Aorta (tissue), 5 donors: ENCODE measurements at places on chromosomes 12 and 14. TPM values are rescaled to one million over a fixed set of nuclear protein-coding genes. Genes with fewer than 3 reads are reported as not detected.

Gene GALNT9
- total RNA-seq, result 0.84 TPM

- no peaks in the 10 kb centered on the region for H3K27me3 ChIP-seq
- peak; percentile 71 for DNase-seq
- H3K4me3 ChIP-seq, result peak overlapping the region; percentile 27
- H3K36me3 ChIP-seq, result no peaks in the 10 kb centered on the region
- no peak overlapping the region for H3K27ac ChIP-seq
These were observed 7.2 kb upstream of the ANKRD9 start for GRCh38 chr14:102516531-102517391.

GRCh38 chr14:100296106-100296651, 10.1 kb downstream of the SLC25A29 start:
- H3K4me3 ChIP-seq, result no peak overlapping the region
- H3K27ac ChIP-seq, result no peak overlapping the region
- no peaks in the 10 kb centered on the region for H3K36me3 ChIP-seq
- DNase-seq, result peak; percentile 27
- H3K27me3 ChIP-seq, result no peaks in the 10 kb centered on the region

GRCh38 chr14:78253986-78254385, 83.8 kb downstream of the NRXN3 start:
- DNase-seq, result no peak
- no peak overlapping the region for H3K4me3 ChIP-seq
- H3K36me3 ChIP-seq, result no peaks in the 10 kb centered on the region
- no peaks in the 10 kb centered on the region for H3K27me3 ChIP-seq

DNA sequence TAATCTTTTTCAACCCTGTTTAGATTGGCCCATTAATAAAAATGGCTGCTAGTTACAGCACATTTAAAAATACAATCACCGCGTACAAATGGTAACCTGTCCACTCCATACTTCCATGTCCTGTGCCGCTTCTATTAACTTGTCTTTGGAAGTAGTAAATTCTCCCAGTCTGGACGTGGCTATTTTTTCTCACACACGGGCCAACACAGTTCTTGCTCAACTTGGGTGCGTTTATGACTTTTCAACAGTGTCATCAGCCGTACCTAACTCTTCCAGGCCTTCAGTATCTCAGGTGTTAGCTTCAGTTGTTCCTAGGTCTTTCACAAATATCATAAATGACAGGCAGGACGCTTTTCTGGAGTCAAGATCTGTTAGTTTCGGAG, 475 bp upstream of the PCNX1 start:
- peak overlapping the region; percentile 36 for H3K4me3 ChIP-seq
- peaks cover 10% of the 10 kb centered on the region for H3K4me1 ChIP-seq
- H3K36me3 ChIP-seq, result no peaks in the 10 kb centered on the region

DNA sequence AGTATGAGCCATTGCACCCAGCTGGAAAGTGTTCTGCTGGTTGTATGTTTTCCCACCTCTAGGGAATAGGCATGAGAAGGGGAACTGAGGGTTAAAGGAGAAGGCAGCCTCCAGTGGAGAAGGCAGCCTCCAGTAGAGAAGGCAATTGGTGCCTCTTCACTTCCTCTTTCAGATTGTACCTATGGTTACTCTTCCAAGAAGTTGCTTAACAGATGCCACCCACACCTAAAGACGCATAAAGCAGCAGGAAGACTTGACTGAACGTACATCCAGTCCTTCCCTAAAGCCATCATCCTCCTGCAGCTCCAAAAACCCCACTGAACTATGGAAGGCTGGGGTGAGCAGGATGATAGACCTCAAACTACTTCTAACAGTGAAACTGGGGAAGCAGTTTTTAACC, 13.1 kb downstream of the DPF3 start:
- no peaks in the 10 kb centered on the region for H3K4me1 ChIP-seq
- H3K4me3 ChIP-seq, result no peak overlapping the region
- H3K36me3 ChIP-seq, result no peaks in the 10 kb centered on the region
- no peak for DNase-seq
- H3K27ac ChIP-seq, result no peak overlapping the region
- no peaks in the 10 kb centered on the region for H3K27me3 ChIP-seq

DNA sequence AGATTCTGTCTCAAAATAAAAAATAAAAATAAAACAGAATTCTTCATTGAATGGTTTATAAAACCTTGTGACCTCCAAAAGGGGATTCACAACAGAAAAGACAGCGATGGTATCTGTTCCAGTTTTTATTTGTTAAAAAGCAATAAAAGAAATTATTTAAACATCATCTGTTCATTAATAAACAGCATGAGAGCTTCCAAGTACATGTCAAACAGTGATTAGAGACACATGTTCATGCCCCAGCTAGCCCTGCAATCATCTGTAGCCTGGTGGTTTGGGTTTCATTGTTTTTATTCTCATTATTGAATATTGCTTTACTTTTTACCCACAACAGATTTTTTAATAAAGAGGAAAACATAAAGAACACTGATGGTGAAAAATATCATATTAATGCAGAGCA, 173.3 kb downstream of the ANO2 start:
- no peaks in the 10 kb centered on the region for H3K27me3 ChIP-seq
- no peaks in the 10 kb centered on the region for H3K4me1 ChIP-seq
- DNase-seq, result no peak
- no peak overlapping the region for H3K27ac ChIP-seq
- no peak overlapping the region for H3K4me3 ChIP-seq

Gene ZNF839
- 13.1 TPM for total RNA-seq

Gene GLI1
- total RNA-seq, result 2.4 TPM

DNA sequence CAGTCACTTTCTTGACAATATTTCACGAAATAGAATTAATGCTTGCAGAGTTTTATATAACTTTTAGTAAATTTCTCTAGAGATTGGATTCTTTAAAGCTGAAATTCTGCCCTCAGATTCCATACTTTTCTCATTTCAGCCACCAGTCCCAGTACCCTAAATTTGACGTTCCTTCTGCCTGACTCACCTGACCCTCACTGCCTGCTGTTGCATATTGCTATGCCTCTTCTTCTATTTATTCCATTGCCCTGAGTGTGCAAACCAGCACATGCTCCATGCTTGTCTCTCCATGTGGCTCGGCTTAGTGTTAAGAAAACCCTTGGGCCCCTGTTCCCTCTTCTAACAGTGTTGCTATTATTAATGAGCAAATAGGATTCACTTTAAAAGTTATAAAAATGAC, 533.3 kb downstream of the LRFN5 start:
- H3K4me1 ChIP-seq, result no peaks in the 10 kb centered on the region
- no peak for DNase-seq
- no peaks in the 10 kb centered on the region for H3K27me3 ChIP-seq
- H3K27ac ChIP-seq, result no peak overlapping the region

Gene HHIPL1
- 2.5 TPM for total RNA-seq

DNA sequence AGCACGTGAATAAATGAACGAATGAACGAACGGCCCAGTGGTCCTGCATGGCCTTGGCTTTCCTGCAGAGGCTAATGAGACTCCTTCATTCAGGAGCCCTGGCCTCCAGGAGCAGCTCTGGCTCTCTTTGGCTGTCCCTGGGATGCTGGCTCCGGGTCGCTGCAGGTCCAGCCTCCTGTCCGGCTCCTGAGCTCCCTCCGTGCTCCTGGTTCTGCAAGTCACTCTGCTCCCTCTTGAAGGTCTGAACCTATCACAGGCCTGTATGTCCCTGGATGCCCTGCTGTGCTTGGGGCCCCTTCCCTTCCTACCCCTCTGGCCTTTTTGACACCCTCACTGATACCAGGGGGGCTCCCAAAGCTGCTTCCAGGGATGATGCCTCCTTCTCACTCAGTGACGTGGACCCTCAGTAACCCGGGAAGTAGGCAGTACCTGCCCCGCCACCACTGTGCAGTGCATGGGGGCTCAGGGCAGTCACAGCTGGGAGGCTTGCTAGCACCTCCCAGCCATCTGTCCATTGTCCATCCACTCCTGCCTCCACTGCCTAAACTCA, 133.7 kb upstream of the C14orf180 start:
- no peak overlapping the region for H3K4me3 ChIP-seq
- no peaks in the 10 kb centered on the region for H3K4me1 ChIP-seq
- H3K36me3 ChIP-seq, result no peaks in the 10 kb centered on the region
- peaks cover 3% of the 10 kb centered on the region for H3K27me3 ChIP-seq

Gene CYP27B1
- total RNA-seq, result 1.5 TPM

- H3K4me1 ChIP-seq, result no peaks in the 10 kb centered on the region
- no peak overlapping the region for H3K27ac ChIP-seq
- no peak overlapping the region for H3K4me3 ChIP-seq
- H3K27me3 ChIP-seq, result no peaks in the 10 kb centered on the region
- no peaks in the 10 kb centered on the region for H3K36me3 ChIP-seq
- DNase-seq, result no peak
These were observed 112.3 kb downstream of the TTC6 start for GRCh38 chr14:37707716-37708115.

DNA sequence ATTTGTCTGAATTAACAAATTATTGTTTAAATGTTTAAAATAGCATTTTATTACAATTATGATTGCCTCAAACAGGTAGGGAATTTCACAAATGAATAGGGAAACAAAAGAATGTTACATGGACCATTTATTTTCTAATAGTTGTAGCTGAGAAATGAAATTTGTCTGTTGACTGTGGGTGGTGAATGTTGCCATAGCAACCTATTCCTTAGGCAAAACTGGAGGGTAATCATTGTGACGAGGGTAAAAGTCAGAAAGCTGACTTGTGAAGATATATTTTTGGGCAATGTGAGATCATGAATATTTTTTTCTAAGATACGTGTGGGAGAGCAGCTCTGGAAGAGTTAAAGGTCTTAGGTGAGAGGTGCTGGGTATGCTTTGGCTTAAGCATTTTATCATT, 24.2 kb upstream of the CLEC14A start:
- no peaks in the 10 kb centered on the region for H3K36me3 ChIP-seq
- H3K4me1 ChIP-seq, result no peaks in the 10 kb centered on the region
- no peak for DNase-seq
- no peaks in the 10 kb centered on the region for H3K27me3 ChIP-seq

Gene DDN
- not detected for total RNA-seq

Gene ZNF605
- 13.7 TPM for total RNA-seq

GRCh38 chr12:80700327-80700726, 7.1 kb upstream of the MYF6 start:
- no peaks in the 10 kb centered on the region for H3K36me3 ChIP-seq
- no peaks in the 10 kb centered on the region for H3K27me3 ChIP-seq
- no peak for DNase-seq
- H3K4me3 ChIP-seq, result no peak overlapping the region
- no peak overlapping the region for H3K27ac ChIP-seq

- no peaks in the 10 kb centered on the region for H3K36me3 ChIP-seq
- H3K4me3 ChIP-seq, result no peak overlapping the region
- peak; percentile 91 for DNase-seq
- H3K27ac ChIP-seq, result peak overlapping the region; percentile 58
- no peaks in the 10 kb centered on the region for H3K27me3 ChIP-seq
These were observed 30.7 kb downstream of the P2RX4 start for GRCh38 chr12:121240484-121241101.

Gene HSPB8
- 381 TPM for total RNA-seq

GRCh38 chr14:49105512-49105911, 480.7 kb downstream of the RPS29 start:
- no peaks in the 10 kb centered on the region for H3K27me3 ChIP-seq
- H3K4me3 ChIP-seq, result no peak overlapping the region
- no peaks in the 10 kb centered on the region for H3K36me3 ChIP-seq
- no peak overlapping the region for H3K27ac ChIP-seq
- no peaks in the 10 kb centered on the region for H3K4me1 ChIP-seq

- H3K36me3 ChIP-seq, result no peaks in the 10 kb centered on the region
- H3K27me3 ChIP-seq, result no peaks in the 10 kb centered on the region
- H3K27ac ChIP-seq, result no peak overlapping the region
- DNase-seq, result no peak
- no peak overlapping the region for H3K4me3 ChIP-seq
- H3K4me1 ChIP-seq, result no peaks in the 10 kb centered on the region
These were observed 24.9 kb downstream of the DEGS2 start for GRCh38 chr14:100134586-100134985.

- H3K4me1 ChIP-seq, result no peaks in the 10 kb centered on the region
- no peak for DNase-seq
- no peaks in the 10 kb centered on the region for H3K27me3 ChIP-seq
- no peak overlapping the region for H3K4me3 ChIP-seq
- no peak overlapping the region for H3K27ac ChIP-seq
- no peaks in the 10 kb centered on the region for H3K36me3 ChIP-seq
These were observed 61.7 kb upstream of the RFLNA start for GRCh38 chr12:124233041-124233796.

GRCh38 chr14:59829469-59830337, 40.9 kb downstream of the RTN1 start:
- peaks cover 5% of the 10 kb centered on the region for H3K4me1 ChIP-seq
- H3K4me3 ChIP-seq, result no peak overlapping the region
- H3K27ac ChIP-seq, result no peak overlapping the region
- H3K36me3 ChIP-seq, result no peaks in the 10 kb centered on the region
